Hematopoietic multipotent progenitor cell treated with erythropoietin and hydrocortisone succinate and interleukin-3 and kit ligand, for 6 days (in vitro differentiated cells): ENCODE measurements at places on chromosomes 1 and 21.
A peak's percentile ranks its signal among the peaks of the same experiment; 100 is the strongest.

GRCh38 chr1:213291526-213291925 is 240.5 kb downstream of the RPS6KC1 start:
- DNase-seq: no peak

DNA sequence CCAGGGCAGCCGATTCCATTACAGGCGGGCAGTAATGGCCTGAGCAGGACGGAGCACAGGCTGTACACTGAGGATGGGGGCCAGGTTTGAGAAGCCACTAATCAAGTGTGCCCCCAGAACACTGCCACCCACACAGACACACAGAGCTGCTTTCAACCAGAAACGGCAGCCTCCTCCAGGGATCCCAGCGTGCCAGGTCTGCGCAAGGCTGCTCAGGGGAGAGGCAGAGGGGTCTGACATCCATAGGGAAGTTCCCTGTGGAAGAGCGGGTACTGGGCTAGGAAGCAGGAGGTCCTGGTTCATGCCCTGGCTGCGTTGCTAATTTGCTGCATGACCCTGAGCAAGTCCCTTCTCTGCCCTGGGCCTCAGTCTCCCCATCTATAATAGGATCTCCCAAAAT is 26.1 kb upstream of the ALDH4A1 start:
- DNase-seq: no peak

DNA sequence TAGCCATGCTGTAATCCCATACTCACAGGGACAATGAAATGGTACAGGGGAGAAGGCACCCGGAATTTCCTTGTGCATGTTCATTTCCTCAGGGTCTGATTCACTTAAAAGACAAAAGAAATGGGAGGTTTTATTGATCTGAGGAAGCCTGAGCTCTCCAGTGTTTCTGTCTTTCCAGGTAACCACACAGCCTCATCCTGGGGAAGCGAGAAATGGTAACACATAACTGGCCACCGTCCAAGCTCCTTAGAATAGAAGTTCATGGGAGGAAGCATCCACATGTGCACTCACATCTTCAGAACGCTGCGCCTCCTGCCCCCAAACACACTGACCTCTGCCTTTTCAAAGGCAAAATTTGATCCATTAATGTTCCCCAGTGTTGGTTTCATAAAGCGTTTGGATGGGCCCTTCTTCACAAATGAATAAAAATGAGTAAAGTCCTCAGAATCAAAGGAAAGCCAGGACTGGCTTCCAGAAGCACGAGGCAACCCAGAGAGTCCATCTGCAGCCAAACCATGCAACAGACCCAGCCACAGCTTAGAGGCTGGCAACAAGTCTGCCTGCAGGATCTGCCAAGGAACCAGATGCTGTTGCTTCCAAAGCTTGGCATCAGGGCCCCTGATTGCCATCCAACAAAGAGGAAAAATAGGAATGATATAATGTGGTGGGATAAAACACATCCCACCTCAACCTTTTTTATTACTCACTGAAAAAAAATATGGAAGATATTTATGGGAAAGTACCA is 120.3 kb downstream of the ZBTB18 start:
- no peak for DNase-seq

GRCh38 chr1:58152697-58153096 is 393.8 kb downstream of the OMA1 start:
- no peak for DNase-seq

GRCh38 chr21:15000081-15000480 is 64.7 kb downstream of the NRIP1 start:
- no peak for DNase-seq

DNA sequence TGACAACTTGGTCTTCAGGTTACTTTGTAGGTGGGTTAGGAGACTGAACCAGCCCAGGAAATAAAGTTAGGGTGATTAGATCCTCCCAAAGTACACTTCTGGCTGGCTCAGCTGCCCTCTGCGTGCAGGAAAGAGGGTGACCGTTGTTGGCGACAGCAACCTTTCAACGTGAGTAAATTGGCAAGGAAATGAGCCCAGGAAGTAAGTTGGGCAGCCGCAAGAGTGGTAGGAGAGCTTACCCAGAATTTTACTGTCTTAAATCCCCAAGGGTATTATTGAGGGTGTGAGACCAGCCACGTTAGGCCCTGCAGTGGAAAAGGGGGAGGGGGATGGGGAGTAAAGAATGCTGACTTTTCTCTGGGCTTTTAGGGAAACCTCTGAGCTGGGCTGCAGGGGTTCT is 1.6 kb downstream of the TENT5C start:
- peak; percentile 76 for DNase-seq

- no peak for DNase-seq
Measured at GRCh38 chr21:28805885-28806284, 186.8 kb downstream of the LTN1 start.

DNA sequence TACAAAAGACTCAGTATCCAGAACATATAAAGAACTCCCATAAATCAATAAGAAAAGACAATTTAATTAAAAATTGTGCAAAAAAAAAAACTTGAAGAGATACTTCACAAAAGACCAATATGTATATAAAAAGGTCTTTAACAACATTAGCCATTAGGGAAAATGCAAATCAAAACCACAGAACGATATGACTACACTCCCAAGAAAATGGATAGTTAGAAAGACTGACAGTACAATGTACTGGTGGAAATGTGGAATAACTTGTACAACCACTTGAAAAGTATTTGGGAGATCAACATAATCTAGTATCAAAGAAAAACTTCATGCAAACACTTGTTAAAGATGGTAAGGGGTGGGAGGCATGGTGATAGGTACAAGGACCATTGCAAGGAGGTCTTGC is 3.9 kb upstream of the CLCA1 start:
- no peak for DNase-seq

- DNase-seq: peak; percentile 26
Measured at GRCh38 chr21:38223893-38224540, 32.8 kb upstream of the KCNJ15 start.

- DNase-seq: no peak
Measured at GRCh38 chr1:239841631-239842030, 250.1 kb upstream of the FMN2 start.

DNA sequence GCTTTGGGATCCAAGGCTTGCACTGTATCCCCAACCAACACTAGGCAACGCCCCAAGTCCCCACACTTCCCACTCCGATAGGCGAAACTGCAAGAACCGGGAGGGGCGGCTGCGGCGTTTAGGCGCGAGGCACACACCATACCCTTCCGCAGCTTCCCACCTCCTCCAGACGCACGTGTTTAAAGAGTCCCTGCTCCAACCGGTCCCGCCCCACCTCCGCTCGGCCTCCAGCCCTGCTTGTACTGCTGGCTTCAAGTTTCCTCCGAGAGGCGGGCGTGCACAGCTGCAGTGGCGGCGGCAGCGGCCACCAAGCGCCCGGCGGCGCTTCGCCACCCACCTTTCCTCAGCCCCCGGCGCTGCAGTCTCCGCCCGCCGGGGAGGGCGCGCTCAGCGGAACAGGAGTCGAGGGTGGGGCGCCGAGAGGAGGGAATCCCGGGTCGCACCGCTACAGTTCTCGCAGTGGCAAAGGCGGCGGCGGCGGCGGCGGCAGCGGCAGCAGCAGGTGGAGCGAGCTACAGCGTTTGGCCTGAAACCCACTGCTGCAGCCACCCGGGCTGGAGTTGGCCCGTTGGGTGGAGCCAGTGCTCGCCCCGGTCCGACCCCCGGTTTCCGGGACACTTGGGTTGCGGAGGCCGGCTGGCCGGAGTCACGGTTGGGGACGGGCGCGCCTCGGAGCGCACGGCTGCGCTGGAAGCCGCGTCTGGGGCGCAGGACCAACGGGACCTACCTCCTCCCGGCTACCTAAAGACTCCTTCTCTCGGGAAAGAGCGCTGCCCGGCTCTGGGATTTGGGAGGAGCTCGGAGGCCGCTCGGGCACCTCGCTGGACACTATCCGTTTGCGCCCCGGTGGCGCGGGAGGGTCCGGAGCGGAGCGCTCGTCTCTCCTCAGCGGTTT is at the start of gene CNIH3:
CNIH3 (plus strand) TSS at position 457 of the 895 bp plus-strand sequence. CDS start 858 bp downstream, outside the sequence.
- DNase-seq: peak; percentile 35

DNA sequence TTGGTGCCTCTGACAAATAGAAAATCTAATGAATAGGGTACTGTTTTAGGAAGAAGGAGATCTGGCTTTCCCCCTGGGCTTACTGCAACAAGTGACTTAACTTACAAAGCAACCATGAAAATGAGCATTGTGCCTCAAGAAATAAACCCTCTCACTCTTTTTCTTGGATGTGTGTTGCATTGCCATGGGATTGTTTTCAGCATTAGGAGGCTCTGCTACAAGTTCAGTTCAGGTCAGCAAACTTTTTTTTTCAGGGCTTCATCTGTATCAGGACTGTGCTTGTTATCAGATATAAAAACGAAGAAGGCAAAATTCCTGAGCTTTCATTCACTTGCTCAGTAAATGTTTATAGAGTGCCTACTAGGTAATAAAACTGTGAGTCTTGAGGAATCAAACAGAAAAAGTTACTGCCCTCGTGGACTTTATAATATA is 37.8 kb upstream of the DOCK7 start:
- DNase-seq: no peak

DNA sequence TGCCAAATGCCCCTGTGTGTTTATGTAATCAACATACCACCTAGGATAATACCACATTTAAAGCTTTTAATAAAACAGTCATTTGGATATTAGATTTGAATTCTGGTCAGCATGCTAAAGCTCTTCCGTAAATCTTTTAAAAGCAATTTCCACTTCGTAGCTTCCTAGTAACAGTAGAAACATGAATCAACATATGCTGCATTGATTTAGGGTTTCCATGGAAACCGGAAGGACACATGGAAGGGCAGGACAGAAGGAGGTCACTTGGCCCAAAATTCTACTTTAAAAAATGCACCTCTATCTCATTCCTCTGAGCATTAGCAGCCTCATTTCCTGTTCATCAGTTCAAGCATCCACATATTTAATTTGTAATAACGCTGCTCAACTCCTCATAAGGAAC is 8.1 kb downstream of the RGS8 start:
- DNase-seq: no peak

DNA sequence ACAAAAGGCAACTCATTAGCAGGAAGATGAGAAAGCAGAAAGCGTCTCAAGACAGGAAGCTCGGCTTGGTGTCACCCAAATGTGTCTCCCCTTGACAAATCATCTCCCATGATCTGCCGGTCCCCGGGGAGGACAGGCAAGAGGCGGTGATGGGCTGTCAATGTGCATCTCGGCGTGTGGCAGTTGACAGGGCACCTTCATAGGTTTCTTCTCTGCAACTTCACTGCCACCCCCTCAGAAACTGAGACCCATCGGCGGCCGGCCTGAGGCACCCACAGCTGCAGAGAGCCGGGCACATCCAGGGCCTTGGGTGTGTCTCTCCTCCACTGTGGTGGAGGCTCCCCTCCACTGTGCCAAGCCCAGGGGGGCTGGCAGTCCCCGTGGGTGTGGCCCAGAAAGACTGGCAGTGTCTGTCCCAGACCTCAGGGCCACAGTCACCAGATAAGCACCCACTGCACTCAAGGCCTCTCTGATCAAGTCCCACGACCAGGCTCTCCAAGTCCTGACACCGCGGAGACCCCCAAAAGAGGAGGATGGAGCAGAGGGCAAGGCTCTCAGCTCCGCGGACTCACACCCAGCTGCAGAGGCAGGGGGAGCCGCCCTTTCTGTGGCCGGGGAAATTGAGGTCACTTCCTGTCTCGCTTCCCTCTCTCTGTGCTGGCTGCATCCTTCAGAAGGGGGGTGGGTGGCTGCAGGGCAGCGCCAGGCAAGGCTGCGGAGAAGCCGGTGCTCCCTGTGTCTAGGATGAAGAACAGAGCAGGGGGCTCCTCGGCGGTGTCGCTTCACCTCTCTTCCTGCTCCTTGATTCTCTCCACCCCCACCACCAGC is 39.6 kb upstream of the LBR start:
- peak; percentile 95 for DNase-seq

GRCh38 chr1:32874860-32875752 is 4.4 kb upstream of the FNDC5 start:
- DNase-seq: no peak

DNA sequence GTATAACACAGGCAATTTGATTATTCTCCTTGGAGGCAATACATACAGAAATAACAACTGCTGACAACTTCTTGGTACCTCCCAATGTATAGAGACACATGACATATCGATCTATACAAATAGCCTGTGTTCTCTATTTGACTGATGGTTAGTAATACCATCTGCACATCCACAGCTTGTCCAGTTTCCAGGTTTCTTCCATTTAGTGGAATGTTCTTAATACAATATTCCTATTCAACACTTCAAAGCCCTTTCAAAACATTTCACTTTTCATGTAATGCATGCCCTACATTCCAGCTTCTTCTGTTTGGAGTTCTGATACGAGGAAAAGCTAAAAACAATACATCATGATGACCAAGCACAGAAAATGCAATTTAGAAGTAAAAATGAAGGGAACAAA is 37.0 kb upstream of the GORAB start:
- no peak for DNase-seq

GRCh38 chr1:27152829-27153548 is 1.9 kb downstream of the SLC9A1 start:
- DNase-seq: no peak

DNA sequence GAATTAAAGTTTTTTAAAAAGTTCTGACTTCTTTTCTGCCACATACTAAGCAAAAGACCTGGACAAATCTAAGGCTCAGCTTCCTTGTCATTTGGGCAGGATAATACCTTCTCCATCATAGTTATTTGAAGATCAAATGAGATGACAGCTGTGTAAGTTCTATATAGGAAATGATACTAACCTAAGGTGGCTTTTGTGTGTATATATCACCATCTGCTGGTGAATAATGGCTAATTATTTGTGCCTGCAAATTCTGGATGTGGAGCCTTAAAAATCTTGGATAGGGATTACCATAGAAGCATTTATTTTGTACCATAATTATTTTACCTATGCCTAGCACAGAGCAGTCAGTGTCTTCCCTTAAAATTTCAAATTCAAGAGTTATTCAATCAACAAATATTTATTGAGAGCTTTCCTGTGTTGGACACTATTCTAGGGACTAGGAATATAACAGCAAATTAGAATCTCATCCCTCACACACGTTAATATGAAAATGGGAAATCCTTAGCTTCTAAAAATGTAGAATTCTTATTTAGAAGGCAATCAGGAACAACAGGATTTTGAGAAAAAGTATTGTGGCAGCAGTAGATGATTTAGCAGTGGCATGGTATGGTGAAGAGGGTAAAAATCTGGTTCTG is 89.8 kb downstream of the TMEM200B start:
- peak; percentile 79 for DNase-seq

- no peak for DNase-seq
Measured at GRCh38 chr1:32901823-32902534, 790 bp upstream of the TMEM54 start.
